Tibial nerve (tissue), 4 donors: ENCODE measurements at places on chromosomes 1 and 21. TPM values are rescaled to one million over a fixed set of nuclear protein-coding genes. Genes with fewer than 3 reads are reported as not detected.
A peak's percentile ranks its signal among the peaks of the same experiment; 100 is the strongest.

MRPL9 gene
- total RNA-seq: 51.9 TPM

GNL2 gene
- 39.1 TPM for total RNA-seq

GCLM gene
- total RNA-seq: 22.0 TPM

FAM177B gene
- total RNA-seq: 22.7 TPM

PTGFRN gene
- total RNA-seq: 10.2 TPM

DNA sequence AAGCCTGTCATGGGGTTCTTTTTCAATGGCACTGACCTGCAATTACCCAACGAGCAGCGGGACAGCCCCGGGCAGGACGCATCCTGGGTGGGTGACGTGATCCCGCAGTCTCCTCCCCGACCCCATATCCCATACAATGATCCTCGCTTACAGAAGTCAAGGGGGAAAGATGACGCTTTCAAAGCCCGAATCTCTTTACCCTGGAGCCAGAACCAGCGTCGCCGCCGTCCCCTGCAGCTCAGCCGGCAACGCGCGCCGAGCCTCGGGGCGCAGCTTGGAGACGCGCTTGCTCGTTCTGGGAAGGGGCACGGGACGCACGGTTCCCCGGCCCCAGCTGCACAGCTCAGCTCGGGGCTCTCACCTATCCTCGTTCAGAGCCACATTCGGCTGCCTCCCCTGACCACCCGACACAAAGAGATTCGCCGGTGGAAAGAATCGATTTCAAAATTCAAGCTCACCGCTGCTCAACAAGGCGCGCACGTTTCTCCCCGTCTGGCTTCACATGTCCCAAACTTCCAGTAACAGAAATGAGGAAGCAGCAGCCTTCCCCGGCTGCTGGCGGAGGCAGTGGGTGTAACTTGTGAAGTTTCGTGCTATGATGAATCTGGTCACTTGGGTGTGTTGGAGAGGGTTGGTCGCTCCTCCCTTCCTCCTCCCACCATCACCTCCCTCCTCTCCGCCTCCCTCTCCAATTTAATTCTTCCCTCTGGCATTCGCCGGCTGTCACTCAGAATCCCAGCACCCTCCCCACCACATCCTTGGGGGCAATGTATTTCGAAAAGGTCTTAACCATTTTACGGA is at the start of gene TIAM1:
TIAM1 (minus strand) TSS at position 582 of the 801 bp plus-strand sequence. CDS start 77,289 bp downstream, outside the sequence.
- H3K4me1 ChIP-seq: no peaks in the 10 kb centered on the region
- H3K36me3 ChIP-seq: no peaks in the 10 kb centered on the region
- H3K27ac ChIP-seq: no peak within 1 kb of the TSS
- peak; percentile 64 for DNase-seq
- peak within 1 kb of the TSS; percentile 30 for H3K4me3 ChIP-seq

GRCh38 chr1:109112056-109112651 is 1.8 kb upstream of the ELAPOR1 start:
- no peak overlapping the region for H3K27ac ChIP-seq
- no peaks in the 10 kb centered on the region for H3K4me1 ChIP-seq
- peak overlapping the region; percentile 52 for H3K4me3 ChIP-seq
- no peak for DNase-seq

GRCh38 chr1:6385488-6386191 is 7.9 kb downstream of the ACOT7 start:
- H3K36me3 ChIP-seq: no peaks in the 10 kb centered on the region
- peak overlapping the region; percentile 60 for H3K27ac ChIP-seq
- no peaks in the 10 kb centered on the region for H3K27me3 ChIP-seq
- no peaks in the 10 kb centered on the region for H3K4me1 ChIP-seq
- no peak for DNase-seq

GRCh38 chr1:151984313-151984956 is 9.2 kb downstream of the S100A10 start:
- H3K27ac ChIP-seq: peak overlapping the region; percentile 47
- DNase-seq: no peak
- H3K4me1 ChIP-seq: peaks cover 100% of the 10 kb centered on the region
- H3K36me3 ChIP-seq: peaks cover 41% of the 10 kb centered on the region

DNA sequence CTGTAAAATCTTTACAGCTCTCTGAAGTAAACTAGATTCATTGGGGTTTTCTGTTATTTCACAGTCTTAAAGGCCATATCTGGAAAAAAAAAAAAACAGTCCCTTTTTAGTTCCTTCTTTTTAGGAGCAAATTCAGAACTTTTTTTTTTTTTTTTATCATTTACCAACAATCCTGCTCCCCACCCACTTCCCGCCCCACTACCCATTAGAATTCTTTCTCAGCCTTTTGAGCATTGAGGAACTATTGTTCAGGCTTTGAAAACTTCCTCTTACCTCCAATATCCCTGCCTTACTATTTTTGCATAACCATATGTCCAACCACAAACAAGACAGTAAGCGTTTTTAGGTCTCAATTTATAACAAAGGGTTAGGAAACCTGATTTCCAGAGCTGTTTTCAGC is 330.1 kb downstream of the PLPP3 start:
- H3K27ac ChIP-seq: no peak overlapping the region
- no peak overlapping the region for H3K4me3 ChIP-seq
- no peak for DNase-seq
- H3K36me3 ChIP-seq: no peaks in the 10 kb centered on the region
- H3K4me1 ChIP-seq: no peaks in the 10 kb centered on the region

DNA sequence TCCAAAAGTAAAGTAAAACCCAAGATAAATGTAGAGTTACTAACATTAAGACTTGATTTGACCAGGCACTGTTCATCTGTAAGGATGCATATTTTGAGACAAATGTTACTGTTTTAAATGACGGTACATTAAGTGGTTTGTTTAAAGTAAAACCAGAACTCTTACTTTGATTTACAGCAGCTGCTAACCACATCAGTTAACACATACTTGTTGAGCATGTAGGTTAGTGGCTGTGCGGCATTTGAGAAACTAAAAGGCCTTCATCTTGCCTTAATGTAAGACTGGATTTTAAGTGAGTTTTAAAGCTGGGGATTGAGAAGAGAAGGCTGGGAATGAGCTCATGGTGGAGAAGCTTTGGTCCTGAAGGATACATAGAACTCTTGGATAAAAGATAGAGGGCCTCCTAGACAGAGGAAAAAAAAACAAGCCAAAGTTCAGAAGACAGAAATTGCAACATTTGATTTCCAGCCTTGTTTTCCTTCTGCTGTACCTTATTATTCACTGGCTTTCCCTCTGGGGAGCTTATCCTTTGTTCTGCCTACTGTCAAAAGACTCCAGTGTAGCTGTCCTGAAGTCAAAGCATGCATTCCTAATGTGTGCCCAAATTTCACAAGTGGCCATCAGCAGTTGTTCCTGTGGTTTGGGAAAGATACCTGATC is 66.6 kb downstream of the MTR start:
- H3K4me3 ChIP-seq: no peak overlapping the region
- peaks cover 1% of the 10 kb centered on the region for H3K36me3 ChIP-seq
- no peak for DNase-seq
- H3K4me1 ChIP-seq: peaks cover 6% of the 10 kb centered on the region
- H3K27me3 ChIP-seq: no peaks in the 10 kb centered on the region

- DNase-seq: no peak
- no peaks in the 10 kb centered on the region for H3K36me3 ChIP-seq
- no peak overlapping the region for H3K4me3 ChIP-seq
Measured at GRCh38 chr1:40633931-40634376, 31.5 kb downstream of the RIMS3 start.
